ENCODE measurements at places on chromosomes 16 and 17. TPM values are rescaled to one million over a fixed set of nuclear protein-coding genes. Genes with fewer than 3 reads are reported as not detected.

- peak; percentile 77 for DNase-seq
These were observed 615 bp downstream of the PHKG2 start for GRCh38 chr16:30748634-30749445.

- DNase-seq: no peak
These were observed 9.2 kb downstream of the NETO2 start for GRCh38 chr16:47134550-47134949.

GRCh38 chr17:12789075-12789480 is 220 bp upstream of the ARHGAP44 start:
- no peak for DNase-seq

- no peak for DNase-seq
These were observed 13.5 kb downstream of the FASN start for GRCh38 chr17:82084373-82085030.

DNA sequence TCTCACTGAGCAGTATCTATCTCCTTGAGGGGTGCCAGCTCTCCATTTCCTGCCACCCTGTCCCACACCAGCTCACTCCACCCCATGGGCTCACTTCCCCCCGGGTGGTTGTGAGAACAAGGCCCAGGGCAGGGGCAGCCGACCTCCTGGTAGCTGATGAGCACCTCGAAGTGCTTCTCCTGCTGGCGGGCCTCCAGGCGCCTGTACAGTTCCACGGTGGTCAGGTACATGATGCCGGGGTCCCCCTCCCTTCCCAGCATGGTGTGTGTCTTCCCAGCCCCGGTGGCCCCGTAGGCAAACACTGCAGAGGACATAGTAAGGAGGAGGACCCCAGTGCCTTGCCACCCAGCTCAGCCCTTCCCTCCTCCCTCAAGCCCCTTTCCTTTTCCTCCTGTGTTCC is 12.5 kb downstream of the KIF18B start:
- no peak for DNase-seq

GRCh38 chr17:75319904-75320691 is 30.9 kb upstream of the SLC25A19 start:
- DNase-seq: no peak

DNA sequence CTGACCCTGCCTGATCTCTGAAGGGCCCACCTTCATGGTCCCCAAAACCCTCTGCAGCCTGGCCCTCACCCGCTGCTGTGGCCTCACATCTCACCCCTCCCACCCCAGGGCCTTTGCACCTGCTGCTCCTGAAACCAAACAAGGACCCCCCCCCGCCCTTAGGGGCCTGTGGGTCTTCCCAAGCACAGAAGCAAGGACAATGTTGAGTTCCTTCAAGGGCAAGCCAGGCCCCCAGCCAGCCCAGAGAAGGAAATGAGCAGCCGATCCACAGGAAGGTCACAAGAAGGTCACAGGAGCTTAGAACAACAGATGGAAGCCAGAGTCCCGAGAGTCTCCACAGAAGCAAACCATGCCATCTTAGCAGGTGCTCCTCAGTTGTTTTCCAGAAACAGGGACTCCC is 493 bp upstream of the PDE6G start:
- no peak for DNase-seq

DNA sequence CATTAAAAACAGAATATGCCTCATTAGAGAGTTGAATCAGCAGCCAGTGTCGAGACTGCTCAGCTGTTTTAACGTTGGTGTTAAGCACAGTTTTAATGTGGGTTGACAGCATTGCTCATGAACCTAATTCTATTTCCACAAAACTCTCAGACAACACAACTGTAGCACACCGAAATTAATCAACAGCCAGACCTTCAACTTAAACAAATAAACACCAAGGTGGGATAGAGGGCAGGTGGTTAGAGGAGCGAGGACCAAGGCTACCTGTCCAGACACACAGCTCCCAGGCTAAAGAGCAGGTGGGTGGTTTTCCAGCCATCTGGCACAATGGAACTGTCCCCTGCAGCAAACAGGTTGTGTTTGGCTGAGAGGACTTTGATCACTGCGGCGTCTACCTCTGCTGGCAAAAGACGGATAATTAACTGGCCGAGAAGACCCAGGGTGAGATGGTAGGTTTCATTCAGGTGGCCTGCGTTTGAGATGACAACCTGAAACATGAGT is 69.6 kb upstream of the ATP2A3 start:
- DNase-seq: no peak

GRCh38 chr17:9389111-9389527 is 186.5 kb downstream of the STX8 start:
- DNase-seq: no peak

- DNase-seq: no peak
These were observed 42.0 kb downstream of the TNFRSF13B start for GRCh38 chr17:16929757-16930520.

- DNase-seq: no peak
These were observed 31.4 kb downstream of the ASGR1 start for GRCh38 chr17:7147772-7148171.

DNA sequence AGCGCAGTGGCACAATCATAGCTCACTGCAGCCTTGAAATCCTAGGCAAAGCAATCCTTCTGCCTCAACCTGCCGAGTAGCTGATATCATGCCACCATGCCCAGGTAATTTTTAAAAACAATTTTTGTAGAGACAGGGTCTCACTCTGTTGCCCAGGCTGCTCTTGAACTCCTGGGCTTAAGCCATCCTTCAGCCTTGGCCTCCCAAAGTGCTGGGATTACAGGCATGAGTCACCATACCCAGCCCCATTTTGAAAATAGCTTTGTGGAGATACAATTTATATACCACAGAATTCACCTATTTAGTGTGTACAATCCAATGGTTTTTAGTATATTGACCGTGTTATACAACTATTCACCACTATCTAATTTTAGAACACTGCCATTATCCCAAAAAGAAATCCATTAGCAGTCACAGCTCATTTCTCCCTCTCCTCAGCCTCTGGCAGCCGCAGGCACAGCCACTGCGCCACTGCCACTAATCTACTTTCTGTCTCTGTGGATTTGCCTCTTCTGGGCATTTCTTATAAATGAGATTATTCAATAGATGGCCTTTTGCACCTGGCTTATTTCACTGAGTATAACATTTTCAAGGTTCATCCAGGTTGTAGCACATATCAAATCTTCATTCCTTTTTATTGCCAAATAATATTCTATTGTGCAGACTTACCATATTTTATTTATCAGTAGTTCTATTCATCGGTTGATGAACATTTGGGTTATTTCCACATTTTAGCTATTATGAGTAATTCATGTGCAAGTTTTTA is 6.5 kb downstream of the RNF157 start:
- DNase-seq: no peak

- no peak for DNase-seq
These were observed 119.6 kb upstream of the PMFBP1 start for GRCh38 chr16:72291531-72291981.

- no peak for DNase-seq
These were observed 79.0 kb upstream of the SMURF2 start for GRCh38 chr17:64741038-64741641.

DNA sequence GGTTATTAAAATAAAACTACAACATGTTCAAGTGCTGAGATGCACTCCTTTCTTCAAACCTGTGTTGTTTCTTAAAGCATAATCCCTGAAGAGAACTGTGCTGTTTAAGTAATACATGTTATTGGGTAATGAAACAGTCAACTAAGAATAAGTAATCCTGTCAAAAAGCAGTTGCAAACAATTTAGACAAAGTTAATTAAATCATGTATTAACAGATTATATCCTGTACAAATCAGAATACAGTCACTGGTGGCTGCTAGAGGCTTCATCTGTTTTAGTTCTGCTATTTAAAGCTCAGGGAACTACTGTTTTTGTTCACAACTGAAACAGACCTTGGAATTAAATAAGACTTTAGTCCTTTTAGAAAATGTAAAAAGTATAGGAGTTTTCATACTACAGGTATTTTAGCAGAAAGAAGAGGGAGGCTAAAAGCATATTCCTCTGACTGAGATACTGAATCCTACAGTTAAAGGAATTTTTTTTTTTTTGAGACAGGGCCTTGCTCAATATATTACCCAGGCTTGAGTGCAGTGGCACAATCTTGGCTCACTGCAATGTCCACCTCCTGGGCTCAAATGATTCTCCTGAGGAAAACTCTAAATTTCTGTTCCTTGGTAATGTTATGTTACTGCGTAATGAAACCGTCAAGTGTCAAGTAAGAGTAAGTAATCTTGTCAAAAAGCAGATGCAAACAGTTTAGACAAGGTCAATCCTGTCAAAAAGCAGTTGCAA is 27.3 kb upstream of the ITGA2B start:
- DNase-seq: no peak

- no peak for DNase-seq
These were observed 23.0 kb downstream of the CARHSP1 start for GRCh38 chr16:8845699-8846298.

DNA sequence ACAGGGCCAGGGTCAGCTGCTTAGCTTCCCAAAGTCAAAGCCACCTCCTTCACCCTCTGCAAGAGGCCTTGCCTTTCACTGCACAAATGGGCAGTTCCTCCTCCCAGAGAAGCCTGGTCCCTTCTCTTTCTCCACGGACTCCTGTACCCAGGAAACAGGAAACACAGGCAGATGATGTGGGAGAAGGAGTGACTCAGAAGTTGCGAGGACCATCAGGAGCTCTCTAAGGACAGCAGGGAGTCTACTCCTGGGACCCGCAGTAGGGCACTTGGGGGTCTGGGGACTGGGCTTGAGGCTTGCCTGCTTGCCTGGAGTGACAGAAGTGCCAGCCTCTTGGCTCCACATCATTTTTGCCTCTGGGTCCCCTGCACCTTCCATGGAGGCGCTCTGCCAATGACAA is 47.4 kb upstream of the KSR1 start:
- DNase-seq: no peak

- DNase-seq: no peak
These were observed 489.8 kb downstream of the NPIPA7 start for GRCh38 chr16:16868727-16869126.

DNA sequence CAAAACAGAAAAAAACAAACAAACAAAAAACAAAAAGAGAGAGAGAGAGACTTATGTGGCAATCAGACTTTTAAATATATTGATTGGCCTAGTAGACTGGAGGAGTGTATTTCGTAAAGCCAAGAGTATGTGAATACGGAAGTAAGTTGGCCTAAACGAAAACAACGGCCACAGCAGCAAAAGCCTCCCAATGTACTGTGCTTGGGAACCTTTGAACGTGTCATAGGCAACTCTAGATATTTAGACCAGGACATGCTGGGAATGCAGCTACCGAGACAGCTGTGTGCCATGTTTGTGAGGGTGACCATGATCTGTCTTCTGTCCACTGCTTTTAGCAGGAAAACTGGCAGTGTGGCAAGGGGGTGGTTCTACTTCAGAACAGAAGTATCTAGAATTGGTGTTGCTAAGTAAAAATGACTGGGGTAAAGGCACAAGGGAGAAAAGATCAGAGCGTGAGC is 7.4 kb downstream of the MAF start:
- no peak for DNase-seq

DNA sequence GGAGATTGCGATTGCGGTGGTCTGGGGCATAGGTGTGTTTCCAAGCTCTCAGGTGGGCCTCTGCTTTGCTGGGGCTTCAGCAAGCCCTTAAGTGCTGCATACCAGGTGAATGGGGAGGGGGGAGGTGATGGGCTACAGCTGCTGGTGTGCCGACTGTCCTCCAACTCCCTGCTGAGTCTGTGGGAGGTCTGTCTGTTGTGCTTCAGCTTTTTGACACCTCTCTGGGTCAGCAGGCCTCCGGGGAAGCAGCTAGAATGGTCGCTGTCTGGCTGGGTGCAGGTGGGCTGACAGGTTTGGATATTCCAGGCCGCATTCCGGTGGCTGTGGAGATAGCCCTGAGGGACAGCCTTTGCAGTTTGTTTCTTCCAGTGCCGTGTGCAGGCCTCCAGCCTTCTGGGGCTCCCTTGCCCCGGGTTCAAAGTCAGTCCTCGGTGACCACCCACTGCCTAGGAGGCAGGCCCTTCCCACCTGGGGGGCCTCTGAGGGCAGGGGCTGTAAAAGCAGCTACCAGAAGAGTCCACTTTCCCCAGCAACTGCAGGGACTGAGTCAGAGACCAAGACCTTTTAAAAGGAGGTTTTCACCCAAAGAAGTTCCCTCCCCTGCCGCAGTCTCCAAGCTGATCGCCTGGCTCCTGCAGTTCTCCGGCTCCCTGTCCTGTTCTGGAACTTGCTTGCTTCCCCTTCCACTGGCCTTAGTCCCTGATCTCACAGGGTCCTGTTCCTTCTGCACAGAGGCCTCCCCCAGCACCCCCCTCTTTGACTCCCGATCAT is 2.0 kb upstream of the TTYH2 start:
- no peak for DNase-seq

DNA sequence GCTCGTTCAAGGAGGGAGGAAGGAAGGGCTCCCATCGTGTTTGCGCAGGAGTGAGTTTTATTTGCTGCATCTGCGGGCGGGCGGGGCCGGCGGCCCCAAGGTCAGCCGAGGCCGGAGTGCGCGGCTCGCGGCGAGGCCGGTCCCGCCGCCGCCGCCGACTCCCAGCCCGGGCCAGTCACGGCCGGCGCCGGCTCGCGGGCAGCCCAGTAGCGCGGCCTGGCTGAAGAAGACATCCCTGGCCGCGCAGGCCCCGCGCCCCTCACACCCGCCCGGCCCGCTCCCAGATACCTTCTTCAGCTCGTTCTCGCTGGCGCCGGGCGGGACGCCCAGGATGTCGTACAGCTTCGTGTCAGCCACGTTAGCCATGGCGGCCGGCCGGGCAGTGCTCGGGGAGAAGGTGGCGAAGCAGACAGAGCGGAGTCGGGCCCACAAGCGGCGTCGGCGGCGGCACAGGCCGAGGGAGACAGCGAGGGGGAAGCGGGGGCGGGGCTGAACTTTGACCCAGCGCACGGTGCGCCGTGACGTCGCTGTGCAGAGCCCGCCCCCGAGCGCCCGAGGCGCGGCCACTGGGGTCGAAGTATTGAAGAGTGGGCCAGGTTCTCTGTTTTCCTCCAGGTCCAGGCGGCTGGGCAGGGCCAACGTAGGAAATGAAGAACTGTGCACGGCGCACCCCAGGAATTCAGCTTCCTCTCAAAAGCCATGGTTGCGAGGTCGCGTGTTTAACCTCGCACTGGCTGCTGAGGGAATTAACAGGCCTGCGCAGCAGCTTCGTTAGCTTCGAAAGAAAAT is at the start of gene DNAJA2:
Gene DNAJA2 (minus strand): TSS at position 468 of the 789 bp plus-strand sequence. CDS start 102 bp downstream, at position 366.
- DNase-seq: peak; percentile 65

- DNase-seq: no peak
These were observed 668 bp downstream of the JUP start for GRCh38 chr17:41785859-41786226.

GRCh38 chr16:85005285-85006069 is 5.9 kb downstream of the ZDHHC7 start:
- no peak for DNase-seq

- no peak for DNase-seq
These were observed 113.5 kb downstream of the CBLN1 start for GRCh38 chr16:49168126-49168525.

MEFV gene
- not detected for total RNA-seq

ABCC12 gene
- total RNA-seq: not detected

RPH3AL gene
- total RNA-seq: 5.6 TPM

ZNF276 gene
- total RNA-seq: 9.3 TPM

SPAG7 gene
- 83.6 TPM for total RNA-seq

TCAP gene
- 1.4 TPM for total RNA-seq

DLX4 gene
- total RNA-seq: 0.88 TPM

FOXF1 gene
- total RNA-seq: not detected
